ENCODE measurements at places on chromosomes 2 and 18. TPM values are rescaled to one million over a fixed set of nuclear protein-coding genes. Genes with fewer than 3 reads are reported as not detected.

Gene MOCOS
- total RNA-seq = 0.59 TPM

Gene MAP3K19
- total RNA-seq = not detected

Gene CHRNA1
- total RNA-seq = not detected

Gene CTLA4
- total RNA-seq = not detected

Gene CRYBA2
- total RNA-seq = not detected

Gene NT5C1B
- not detected for total RNA-seq

Gene EVA1A
- total RNA-seq = not detected

Gene CKAP2L
- 0.46 TPM for total RNA-seq

Gene NOSTRIN
- 23.3 TPM for total RNA-seq

Gene EMILIN2
- 8.4 TPM for total RNA-seq

Gene INHBB
- 2.4 TPM for total RNA-seq

Gene AP1S3
- total RNA-seq = 0.84 TPM

Gene CERKL
- total RNA-seq = not detected

Gene LOXL3
- 5.6 TPM for total RNA-seq

Gene CYP1B1
- 43.7 TPM for total RNA-seq

Gene SRSF7
- total RNA-seq = 61.0 TPM

Gene FAM237A
- not detected for total RNA-seq

Gene STARD6
- total RNA-seq = not detected

Gene SYT4
- total RNA-seq = 1.0 TPM

Gene NCKAP1
- 158 TPM for total RNA-seq
